K562 (cell line): ENCODE measurements at places on chromosomes 1 and 21. TPM values are rescaled to one million over a fixed set of nuclear protein-coding genes. Genes with fewer than 3 reads are reported as not detected.

DNA sequence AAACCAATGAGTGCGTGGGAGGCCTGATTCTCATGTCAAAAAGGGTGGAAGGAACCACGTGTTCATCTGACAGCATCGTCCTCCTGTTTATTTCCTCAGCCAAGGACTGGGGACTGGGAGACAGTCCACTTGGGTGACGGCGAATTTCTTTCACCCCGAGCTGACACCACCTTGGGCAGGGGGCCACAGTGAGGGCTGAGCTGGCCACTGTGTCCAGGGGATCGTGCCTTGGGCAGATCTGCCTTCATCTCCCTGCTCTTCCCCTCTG is 122.1 kb downstream of the SIM2 start:
- no peak overlapping the region for H3K4me3 ChIP-seq
- H3K36me3 ChIP-seq, result no peaks in the 10 kb centered on the region
- H3K27ac ChIP-seq, result no peak overlapping the region

- peaks cover 26% of the 10 kb centered on the region; the same call in 2 of the 3 replicates for H3K36me3 ChIP-seq
- no peaks in the 10 kb centered on the region for H3K4me1 ChIP-seq
- no peak overlapping the region for H3K27ac ChIP-seq
- no peaks in the 10 kb centered on the region for H3K27me3 ChIP-seq
- no peak for DNase-seq
Measured at GRCh38 chr1:116971258-116971860, 30.2 kb upstream of the CD101 start.

DNA sequence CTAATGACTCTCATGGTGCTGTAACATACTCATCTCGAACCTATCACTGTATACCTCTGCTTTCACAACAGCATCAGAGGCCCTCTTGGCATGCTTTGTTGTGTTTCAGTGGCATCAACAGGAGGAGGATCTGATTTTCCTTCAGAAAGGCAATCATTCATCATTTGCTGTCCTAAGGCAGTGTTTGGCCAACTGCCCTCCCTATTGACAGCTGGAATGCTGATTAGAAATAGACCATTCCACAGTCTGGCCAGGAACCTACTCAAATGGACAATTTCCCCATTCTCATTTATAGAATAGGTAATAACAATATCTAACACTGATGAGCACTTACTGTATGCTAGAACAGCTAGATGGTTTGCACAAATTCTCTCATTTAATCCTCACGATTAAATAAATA is 310.6 kb upstream of the PTBP2 start:
- H3K27me3 ChIP-seq, result no peaks in the 10 kb centered on the region
- H3K36me3 ChIP-seq, result no peaks in the 10 kb centered on the region
- DNase-seq, result no peak
- no peak overlapping the region for H3K27ac ChIP-seq
- H3K4me3 ChIP-seq, result no peak overlapping the region

GRCh38 chr1:84370831-84371394 is 27.4 kb upstream of the DNASE2B start:
- H3K4me3 ChIP-seq, result no peak overlapping the region
- no peaks in the 10 kb centered on the region for H3K27me3 ChIP-seq
- H3K36me3 ChIP-seq, result no peaks in the 10 kb centered on the region
- DNase-seq, result no peak
- no peaks in the 10 kb centered on the region for H3K4me1 ChIP-seq

GRCh38 chr1:232574077-232574476 is 55.9 kb downstream of the SIPA1L2 start:
- no peaks in the 10 kb centered on the region for H3K36me3 ChIP-seq
- no peak overlapping the region for H3K4me3 ChIP-seq
- H3K27ac ChIP-seq, result no peak overlapping the region
- H3K4me1 ChIP-seq, result no peaks in the 10 kb centered on the region
- DNase-seq, result no peak

DNA sequence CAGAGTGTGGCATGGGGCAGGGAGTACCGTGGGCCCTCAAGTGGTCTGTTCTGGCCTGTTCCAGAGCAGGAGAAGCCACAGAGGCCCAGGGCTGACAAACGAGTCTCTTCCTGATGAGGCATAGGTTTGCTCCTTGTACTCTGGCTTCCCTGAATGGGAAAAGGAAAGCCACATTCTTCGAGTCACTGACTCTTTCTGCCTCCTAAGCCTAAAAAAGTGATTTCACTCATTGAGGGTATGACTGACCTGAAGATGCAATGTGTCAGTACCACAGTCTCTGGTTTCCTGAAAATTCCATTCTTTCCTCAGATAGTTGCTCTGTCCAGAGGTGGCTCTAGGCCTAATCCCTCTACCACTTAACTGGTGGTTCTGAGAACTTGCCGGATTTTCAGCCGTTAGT is 92.3 kb downstream of the KCNN3 start:
- H3K27ac ChIP-seq, result no peak overlapping the region
- H3K27me3 ChIP-seq, result peaks cover 47% of the 10 kb centered on the region; the same call in 2 of the 3 replicates
- H3K4me1 ChIP-seq, result no peaks in the 10 kb centered on the region
- H3K4me3 ChIP-seq, result no peak overlapping the region
- no peak for DNase-seq

GRCh38 chr1:240005997-240006650 is 85.6 kb upstream of the FMN2 start:
- no peak for DNase-seq
- no peaks in the 10 kb centered on the region for H3K4me1 ChIP-seq
- H3K27ac ChIP-seq, result no peak overlapping the region

DNA sequence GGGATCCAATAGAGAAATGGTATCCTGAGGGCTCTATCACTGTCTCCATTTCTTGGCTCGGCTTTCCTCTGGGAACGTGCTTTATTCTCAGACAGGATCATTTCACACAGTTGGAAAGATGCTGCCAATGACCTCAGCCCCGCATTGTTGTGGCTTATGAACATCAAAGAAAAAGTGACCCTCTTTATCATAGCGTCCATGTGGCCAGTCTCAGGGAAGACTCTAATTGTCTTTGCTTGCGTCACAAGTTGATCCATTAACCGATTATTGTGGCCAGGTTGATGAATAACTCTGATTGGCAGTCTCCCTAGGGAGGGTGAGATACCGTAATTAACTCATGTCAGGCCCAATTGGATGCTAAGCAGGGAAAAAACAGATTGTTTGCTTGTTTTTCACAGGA is 10.4 kb upstream of the TMEM9 start:
- no peaks in the 10 kb centered on the region for H3K27me3 ChIP-seq
- no peak for DNase-seq
- no peak overlapping the region for H3K4me3 ChIP-seq
- H3K27ac ChIP-seq, result no peak overlapping the region
- H3K4me1 ChIP-seq, result peaks cover 4% of the 10 kb centered on the region; the same call in 1 of the 2 replicates
- no peaks in the 10 kb centered on the region for H3K36me3 ChIP-seq

DNA sequence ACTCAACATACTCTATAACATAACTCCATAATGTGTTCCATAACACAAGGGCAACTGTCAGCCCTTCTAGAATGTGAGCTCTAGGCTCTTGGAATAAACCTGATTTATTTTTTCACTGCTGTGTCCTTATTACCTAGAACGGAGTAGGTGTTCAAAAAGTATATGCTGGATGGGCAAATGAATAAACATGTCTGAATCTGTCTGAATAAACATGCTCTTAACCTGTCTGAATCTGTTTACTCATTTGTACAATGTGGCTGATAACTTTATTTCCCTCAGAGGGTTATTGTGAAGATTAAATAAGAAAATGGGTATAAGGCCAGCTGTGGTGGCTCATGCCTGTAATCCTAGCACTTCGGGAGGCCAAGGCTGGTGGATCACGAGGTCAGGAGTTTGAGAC is 42.3 kb downstream of the AZIN2 start:
- no peak for DNase-seq
- no peak overlapping the region for H3K27ac ChIP-seq
- H3K27me3 ChIP-seq, result peaks cover 11% of the 10 kb centered on the region; the same call in 2 of the 3 replicates
- no peak overlapping the region for H3K4me3 ChIP-seq
- no peaks in the 10 kb centered on the region for H3K36me3 ChIP-seq

DNA sequence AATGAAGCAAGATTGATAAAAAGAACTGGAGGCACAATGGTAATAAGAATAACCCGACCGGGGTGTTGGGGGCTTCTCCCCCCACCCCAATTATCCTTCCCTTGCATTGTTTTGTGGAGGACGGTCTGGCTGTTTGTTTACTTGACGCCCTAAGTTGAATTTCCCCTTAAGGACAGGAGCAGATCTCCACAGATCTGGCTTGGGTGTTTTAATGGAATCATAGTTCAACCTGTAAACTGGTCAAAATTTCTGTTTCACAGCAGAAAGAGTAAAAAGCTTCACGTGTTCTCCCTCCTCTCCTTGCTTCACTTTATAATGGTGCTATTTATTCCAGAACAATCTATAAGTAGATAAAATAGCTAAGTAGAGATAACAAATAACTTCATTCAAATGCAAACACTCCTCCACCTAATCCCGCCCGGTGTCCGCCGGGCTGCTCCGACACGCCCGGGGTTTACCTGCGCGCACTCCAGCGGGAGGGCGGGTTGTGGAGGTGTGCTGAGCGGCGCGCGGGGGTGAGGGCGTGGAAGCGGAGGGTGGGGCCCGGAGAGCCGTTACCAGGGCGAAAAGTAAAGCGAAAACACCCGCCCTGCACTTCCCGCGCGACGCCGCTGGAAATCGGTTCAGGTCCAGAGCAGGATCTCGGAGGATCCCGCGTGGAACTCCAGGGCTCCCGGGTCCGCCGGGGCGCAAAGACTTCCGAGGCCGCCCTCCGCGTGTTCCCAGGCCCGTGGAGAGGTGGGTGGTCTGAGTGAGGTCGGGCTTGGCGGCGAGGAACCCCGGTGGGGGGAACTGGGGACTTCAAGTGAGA is 2.0 kb upstream of the ATF3 start:
- peaks cover 33% of the 10 kb centered on the region for H3K4me1 ChIP-seq
- H3K4me3 ChIP-seq, result no peak overlapping the region
- no peak overlapping the region for H3K27ac ChIP-seq

DNA sequence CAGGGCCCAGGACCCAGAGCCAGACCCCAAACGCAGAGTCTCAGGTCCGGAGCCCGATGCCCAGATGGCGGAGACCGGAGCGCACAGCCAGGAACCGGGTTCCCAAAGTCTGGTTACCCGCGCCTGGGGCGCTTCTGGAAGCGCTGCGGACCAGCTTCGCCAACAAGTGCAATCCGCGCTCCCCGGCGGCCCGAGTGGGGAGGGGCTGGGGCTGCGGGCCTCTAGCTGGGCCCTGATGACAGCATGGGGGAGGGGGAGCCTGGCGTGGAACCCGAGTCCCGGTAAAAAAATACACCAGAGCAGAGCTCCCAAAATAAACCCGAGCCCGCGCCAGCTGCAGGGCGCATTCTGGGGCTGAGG is 494 bp downstream of the NT5C1A start:
- H3K4me3 ChIP-seq, result peak overlapping the region; percentile 12; the same call in 1 of the 2 replicates
- H3K27me3 ChIP-seq, result peaks cover 47% of the 10 kb centered on the region
- no peak for DNase-seq
- H3K4me1 ChIP-seq, result peaks cover 18% of the 10 kb centered on the region
- H3K27ac ChIP-seq, result no peak overlapping the region
- no peaks in the 10 kb centered on the region for H3K36me3 ChIP-seq

DNA sequence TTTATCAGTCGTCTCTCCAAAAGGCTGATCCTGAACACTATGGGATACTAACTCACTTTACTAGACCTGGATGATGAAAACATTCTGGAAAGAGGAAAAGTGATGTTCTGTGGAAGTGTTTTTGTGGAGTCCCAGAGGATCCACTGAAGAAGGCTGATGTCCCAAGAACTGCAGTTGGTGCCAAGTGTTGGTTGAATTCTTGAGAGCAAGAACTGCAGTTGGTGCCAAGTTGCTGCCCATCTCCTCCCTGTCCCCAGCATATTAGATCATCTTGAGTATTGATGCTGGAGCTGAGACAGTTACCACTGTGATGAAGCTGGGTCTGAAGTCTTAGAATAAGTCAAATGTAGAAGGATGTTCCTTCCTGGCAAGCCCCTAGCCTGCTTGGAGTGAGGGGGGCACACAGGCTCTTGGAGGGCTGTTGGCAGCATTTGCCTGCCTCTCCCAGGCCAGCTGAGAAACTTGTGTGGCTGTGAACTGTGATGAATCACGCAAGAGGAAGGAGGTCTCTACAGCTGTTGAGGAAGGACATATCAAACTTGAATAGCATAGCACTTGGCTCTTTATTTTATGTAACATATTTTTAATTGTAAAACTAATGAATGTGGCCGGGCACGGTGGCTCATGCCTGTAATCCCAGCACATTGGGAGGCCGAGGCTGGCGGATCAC is 48.1 kb downstream of the DNAJC6 start:
- no peak for DNase-seq
- H3K4me3 ChIP-seq, result no peak overlapping the region
- no peak overlapping the region for H3K27ac ChIP-seq
- no peaks in the 10 kb centered on the region for H3K27me3 ChIP-seq

- peaks cover 41% of the 10 kb centered on the region for H3K4me1 ChIP-seq
- no peaks in the 10 kb centered on the region for H3K27me3 ChIP-seq
- H3K27ac ChIP-seq, result peak within 1 kb of the TSS; percentile 60
- peaks cover 18% of the 10 kb centered on the region; the same call in 2 of the 3 replicates for H3K36me3 ChIP-seq
- peak within 1 kb of the TSS; percentile 85 for H3K4me3 ChIP-seq
- DNase-seq, result peak; percentile 99
Measured at GRCh38 chr1:205812878-205813754, at the start of gene SLC41A1. SLC41A1 (minus strand) TSS chr1:205813198; CDS start chr1:205810441, 2,757 bp downstream.

DNA sequence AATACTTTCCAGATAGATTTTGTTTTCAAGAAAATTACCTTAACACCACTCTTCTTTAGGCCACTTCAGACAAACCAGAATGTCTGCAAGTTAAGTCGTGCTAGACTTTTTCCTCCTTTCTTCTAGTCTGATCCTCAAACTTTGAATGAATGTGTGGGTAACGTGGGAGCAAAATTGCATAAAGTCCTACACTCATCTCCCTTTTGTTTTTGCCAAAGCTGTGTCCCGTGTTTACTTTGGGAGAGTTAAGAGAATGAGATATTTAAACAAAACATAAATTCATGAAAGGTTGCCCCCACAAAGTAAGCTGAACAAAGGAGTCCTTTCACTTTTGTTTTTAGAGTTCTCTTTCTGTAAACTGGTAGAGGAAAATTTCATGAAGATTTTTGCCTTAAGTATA is 16.9 kb upstream of the VAMP3 start:
- no peak overlapping the region for H3K4me3 ChIP-seq
- no peak for DNase-seq
- no peaks in the 10 kb centered on the region for H3K36me3 ChIP-seq
- H3K27ac ChIP-seq, result no peak overlapping the region

Gene PAPPA2
- total RNA-seq, result 0.07 and 0.09 TPM in 2 replicates

Gene EPHX1
- total RNA-seq, result 18.5 and 21.1 TPM in 2 replicates
